Activated CD4-positive, alpha-beta T cell treated with anti-CD3 and anti-CD28 coated beads, Interleukin-2, Interleukin-4, amounts not matched to agents 100 ng/mL and 50 ng/mL, durations not matched to agents 16 hours and 8 hours (primary cell): ENCODE measurements at places on chromosomes 2 and 18.

DNA sequence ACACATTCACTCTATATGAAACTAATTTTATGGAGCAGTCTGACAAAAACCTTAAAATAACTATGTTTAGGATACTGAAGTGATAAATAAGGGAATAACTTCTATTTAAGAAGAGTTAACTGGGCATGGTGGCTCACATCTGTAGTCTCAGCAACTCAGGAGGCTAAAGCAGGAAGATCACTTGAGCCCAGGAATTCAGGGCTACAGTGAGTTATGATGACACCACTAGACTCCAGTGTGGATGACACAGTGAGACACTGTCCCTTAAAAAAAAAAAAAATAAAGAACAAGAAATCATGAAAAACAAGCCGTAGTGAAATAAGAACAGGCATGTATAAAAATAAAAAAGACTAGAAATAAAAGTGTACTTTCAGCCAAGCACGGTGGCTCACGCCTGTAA, 82.0 kb downstream of the THADA start:
- no peak for DNase-seq

- no peak for DNase-seq
Measured at GRCh38 chr2:40418614-40419363, 33.1 kb downstream of the SLC8A1 start.

DNA sequence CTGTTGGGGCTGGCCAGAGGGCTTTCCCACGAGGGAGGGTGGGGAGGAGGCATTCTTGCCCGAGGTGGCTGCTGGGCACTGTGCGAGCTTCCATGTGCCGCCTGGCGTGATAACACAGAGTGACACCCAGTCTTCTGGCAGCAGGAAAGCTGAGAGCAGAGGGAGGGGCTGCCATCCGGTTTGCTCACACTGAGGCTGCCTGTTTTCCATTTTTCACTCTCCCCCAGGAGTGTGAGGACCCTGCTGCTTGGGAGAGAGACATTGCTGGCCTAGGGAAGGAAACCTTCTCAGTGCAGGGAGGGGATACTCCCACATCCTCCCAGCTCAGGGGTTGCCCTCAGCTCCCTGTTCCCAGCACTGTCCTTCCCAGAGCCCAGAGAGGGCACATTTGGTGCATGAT, 73.1 kb downstream of the INHBB start:
- no peak for DNase-seq

DNA sequence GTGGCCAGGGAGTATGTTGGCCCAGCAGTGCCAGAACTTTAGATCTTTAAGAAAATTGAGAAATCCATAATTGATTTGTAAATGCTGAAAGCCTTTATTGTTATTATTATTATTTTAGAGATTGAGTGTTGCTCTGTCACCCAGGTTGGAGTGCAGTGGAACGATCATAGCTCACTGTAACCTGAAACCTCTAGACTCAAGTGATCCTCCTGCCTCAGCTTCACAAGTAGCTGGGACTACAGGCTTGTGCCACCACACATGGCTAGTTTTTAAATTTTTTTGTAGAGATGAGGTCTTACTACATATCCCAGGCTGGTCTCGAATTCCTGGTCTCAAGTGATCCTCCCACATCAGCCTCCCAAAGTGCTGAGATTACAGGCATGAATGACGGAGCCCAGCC, 143.2 kb upstream of the CCDC68 start:
- no peak for DNase-seq

DNA sequence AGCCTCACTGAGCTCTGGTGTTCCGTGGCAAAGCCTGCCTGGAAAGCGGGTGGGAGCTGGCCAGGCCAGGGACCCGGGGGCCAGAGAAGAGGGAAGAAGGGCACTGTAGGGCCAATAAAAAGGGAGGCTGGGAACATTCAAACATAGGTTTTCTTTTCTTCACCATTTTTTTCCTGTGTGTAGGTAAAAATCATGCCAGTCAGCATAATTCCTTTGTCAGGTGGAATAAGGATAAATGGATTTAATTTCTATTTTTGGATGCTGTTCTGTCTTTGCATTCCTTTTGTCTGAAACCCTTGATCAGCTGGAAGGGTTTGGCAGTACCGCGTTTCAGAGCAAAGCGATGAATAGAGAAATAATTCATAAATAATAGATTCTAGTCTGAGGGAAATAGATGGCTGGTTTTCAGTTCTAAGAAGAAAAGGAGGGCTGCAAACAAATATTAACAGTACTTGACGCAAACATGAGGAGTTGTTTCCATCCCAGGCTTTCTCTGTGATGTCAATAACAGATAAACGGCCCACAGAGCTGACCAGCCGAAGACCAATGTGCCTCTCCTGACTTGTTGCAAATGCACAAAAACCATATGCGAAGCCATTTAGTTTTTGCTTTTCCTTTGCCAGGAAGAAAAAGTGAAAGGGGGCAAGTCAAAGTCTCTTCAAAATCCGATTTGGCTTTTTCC, 384.4 kb downstream of the TSN start:
- no peak for DNase-seq

DNA sequence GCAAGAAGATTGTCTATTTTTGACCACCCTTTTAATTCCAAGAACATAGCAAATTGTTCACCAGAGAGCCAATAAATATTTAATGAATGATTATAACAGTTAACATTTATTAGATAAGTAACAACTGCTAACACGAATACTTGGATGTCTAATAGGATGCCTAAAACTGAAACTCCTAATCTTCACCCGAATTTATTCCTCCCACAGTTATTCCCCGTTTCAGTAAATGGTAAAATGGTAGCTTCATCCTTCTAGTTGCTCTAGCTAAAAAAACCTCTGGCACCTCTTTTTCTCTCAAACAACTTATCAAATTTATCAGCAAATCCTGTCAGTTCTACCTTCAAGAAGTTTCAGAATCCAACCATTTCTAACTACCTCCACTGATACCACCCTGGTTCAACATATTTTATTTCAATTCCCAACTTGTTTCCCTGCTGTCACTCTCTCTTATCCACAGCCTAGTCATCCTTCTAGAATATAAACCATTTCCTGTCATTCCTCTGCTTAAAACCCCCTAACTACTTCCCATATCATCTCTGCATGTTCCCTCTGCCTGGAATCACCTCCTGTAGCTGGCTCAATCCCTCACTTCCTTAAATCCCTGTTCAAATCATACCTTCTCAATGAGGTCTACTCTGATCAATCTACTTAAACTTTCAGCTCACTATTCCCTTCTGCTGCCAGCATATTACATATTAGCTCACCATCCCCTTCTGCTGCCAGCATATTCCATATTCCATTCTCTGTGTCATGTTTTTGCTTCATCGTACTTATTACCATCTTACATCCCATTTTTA, 93.8 kb downstream of the ROCK2 start:
- DNase-seq: no peak
